ENCODE measurements at places on chromosomes 5 and 9.

DNA sequence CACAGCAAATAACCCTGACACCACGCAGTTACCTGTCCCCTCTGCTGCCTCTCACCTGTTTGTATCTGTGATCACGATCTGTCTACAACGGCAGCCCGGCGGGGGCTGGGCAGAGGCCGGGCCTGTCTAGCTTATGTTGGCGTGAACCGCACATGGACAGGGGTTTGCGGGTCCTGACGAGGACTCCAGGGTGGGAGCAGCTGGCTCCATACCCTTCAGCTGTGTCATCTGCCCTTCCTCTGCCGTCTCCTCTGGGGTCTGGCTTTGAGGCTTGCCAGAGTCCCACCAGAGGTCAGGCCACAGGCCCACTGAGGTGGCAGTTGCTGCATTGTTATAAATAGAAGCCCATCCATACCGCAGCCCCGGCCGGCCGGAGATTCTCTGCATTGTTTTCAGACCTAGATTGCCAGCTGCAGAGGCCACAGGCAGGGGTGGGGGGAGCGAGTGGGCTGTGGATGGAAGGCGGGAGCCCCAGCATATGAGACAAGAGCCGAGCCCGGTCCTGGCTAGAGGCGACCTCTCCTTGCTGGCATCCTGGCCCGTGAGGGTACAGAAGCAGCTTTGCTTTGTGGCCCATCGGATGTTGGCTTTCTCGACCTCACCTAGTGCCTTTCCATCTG lies 37.8 kb downstream of the FAM78A start:
- no peak for DNase-seq

GRCh38 chr9:71602652-71603051 lies 165.7 kb downstream of the CEMIP2 start:
- DNase-seq = no peak

DNA sequence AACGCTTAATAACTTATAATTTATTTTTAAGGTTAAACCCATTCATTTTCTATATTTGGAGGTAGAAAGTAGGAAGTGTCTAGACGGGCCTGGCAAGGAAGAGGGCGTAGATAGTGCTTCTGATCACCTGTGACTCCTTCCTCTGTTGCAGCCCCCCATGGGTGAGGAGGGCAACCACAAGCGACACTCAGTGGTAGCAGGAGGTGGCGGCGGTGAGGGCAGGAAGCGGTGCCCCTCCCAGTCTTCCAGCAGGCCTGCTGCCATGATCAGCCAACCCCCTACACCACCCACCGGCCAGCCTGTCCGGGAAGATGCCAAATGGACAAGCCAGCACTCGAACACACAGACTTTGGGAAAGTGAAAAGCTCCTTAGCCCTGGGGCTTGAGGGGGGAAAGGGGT lies 36.7 kb downstream of the FAXDC2 start:
- DNase-seq = no peak

- DNase-seq = no peak
Observed at GRCh38 chr5:133739181-133739780, 126.9 kb upstream of the FSTL4 start.

DNA sequence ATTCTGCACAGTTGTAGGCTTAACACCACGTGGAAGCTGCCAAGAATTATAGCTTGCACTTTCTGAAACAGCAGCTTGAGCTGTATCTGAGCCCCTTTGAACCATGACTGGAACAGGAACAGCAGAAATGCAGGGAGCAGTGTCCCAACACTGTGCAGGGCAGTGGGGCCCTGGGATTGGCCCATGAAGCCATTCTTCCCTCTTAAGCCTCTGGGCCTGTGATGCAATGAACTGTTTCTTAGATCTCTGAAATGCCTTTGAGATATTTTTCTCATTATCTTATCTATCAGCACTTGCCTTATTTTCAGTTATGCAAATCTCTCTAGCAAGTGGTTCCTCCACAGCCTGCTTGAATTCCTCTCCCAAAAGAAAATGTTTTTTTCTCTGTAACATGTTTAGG lies 87.0 kb upstream of the MTAP start:
- no peak for DNase-seq

- no peak for DNase-seq
Observed at GRCh38 chr5:57450991-57451876, 31.4 kb downstream of the ACTBL2 start.

- DNase-seq = no peak
Observed at GRCh38 chr5:106258591-106259125, 1412.1 kb downstream of the EFNA5 start.

GRCh38 chr9:121767171-121767769 lies 115.8 kb downstream of the DAB2IP start:
- DNase-seq = no peak

- no peak for DNase-seq
Observed at GRCh38 chr5:82719368-82719767, 357.8 kb downstream of the TMEM167A start.

- DNase-seq = no peak
Observed at GRCh38 chr5:68230285-68230684, 14.7 kb downstream of the PIK3R1 start.

- DNase-seq = no peak
Observed at GRCh38 chr5:156251076-156251475, 75.9 kb upstream of the SGCD start.

- no peak for DNase-seq
Observed at GRCh38 chr9:114230068-114230467, 74.7 kb downstream of the COL27A1 start.

GRCh38 chr9:93473411-93473810 lies 20.0 kb upstream of the FAM120AOS start:
- no peak for DNase-seq

Measured in stimulated activated CD8-positive, alpha-beta memory T cell treated with anti-CD3 and anti-CD28 coated beads, Interleukin-4, amount 100 ng/mL, for 4 hours (primary cell).